ENCODE measurements at places on chromosomes 4 and X.

DNA sequence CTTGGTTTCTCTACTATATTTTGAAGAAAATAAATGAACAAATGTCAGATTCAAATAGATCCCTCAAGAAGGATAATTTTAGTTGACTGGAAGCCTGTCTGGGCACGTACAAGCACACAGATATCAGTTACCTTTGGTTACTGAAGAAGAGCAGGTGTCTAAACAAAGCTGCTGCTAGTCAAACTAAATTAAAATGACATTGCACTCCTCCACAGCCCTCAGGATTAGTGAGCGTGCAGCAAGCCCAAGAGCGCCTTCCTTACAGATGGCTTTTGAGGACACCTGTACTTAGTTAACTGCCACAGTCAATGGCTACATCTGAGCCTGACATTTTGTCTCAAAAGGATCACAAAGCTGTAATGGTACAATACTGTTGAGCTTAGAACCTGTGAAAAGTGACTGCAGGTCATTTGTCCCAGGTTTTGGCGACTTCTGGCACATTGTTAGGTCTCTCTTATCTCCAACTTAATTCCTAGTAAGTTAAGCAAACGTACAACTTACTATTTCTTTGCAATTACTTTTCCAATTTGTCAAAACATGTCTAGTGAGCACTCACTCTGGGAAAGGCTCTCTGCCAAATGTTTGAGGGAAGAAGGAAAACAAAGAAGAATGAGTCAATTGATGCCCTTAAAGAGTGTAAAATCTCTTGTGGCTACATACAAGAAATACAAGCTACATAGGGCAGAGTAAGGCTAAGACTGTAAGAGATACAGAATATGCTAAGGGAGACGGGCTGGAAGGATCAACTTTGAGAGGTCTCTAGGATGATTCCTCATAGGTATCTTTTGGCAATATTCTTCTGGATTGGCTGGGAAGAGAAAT, 25.6 kb upstream of the DAPP1 start:
- no peak for DNase-seq

- no peak for DNase-seq
Measured at GRCh38 chrX:54482839-54483593, 13.0 kb downstream of the FGD1 start.

- no peak for DNase-seq
Measured at GRCh38 chr4:168743601-168744000, 246.7 kb downstream of the PALLD start.

- DNase-seq: no peak
Measured at GRCh38 chr4:132299841-132300240, 849.3 kb upstream of the PCDH10 start.

- no peak for DNase-seq
Measured at GRCh38 chr4:105246712-105247111, 100.0 kb downstream of the TET2 start.

DNA sequence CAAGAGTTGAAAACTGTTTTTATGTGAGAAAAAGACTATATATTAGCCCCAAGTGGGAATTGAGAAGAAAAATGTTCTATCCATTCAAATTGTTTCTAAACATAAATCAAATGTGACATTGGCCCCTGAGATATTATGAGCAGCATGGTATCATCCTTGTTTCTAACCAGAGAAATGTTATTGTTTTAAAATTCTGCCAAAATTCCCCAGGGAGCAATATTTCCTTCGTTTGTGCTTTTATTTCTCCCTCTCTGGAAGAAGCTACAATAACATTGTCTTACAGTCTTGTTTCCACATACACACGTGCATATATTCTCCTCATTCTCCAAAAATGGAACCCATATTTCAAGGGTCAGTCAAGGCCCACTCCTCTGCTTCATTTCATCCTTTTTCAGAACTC, 46.7 kb downstream of the MAGEB17 start:
- DNase-seq: no peak

DNA sequence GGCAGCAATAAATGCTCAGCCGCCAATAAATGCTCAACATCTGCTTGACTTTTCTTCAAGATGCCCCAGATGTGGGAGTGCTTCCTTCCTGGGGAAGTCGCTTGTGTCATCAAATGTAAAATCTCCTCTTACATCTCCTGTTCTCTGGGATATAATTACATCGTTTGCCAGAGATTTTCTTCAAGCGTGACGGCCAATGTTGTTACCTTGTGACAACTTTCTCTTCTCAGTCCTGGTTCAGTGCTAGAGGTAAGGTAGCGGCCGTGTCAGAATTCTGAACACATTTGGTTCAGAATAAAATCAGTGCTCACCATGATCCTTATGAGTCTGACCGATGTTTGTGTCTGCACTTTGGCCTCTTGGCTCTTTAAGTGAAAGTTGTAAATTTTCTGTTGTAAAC, 102.5 kb downstream of the ASMT start:
- DNase-seq: no peak

DNA sequence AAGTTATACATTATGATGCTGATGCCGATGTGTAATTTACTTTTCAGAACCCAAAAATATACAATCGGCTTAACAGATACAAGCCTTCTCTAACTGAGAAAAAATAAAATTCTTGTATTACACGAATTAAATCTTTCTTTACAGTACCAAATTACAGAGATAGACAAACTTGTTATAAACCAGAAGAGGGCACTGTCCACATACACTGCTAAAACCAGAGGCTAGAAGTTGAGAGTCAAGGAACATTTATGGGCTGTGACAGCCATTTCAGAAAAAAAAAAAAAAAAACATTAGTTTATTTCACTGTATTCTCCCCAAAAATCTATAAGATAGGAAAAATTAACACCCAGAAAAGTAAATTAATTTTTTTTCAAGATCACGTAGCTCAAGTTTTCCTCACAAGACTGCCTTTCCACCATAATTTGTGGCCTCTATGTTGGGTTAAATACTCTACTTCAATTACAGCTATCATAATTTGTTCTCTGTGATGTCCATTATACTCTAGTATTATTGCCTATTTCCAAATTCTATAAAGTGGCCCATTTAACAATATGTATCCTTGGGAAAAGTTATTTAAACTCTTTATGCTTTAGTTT, 12.0 kb downstream of the EREG start:
- DNase-seq: no peak

GRCh38 chrX:7139202-7140081, 8.1 kb upstream of the STS start:
- DNase-seq: no peak

- no peak for DNase-seq
Measured at GRCh38 chrX:19750783-19751467, 136.5 kb downstream of the SH3KBP1 start.

GRCh38 chr4:187357821-187358220, 634.2 kb upstream of the FAT1 start:
- no peak for DNase-seq

DNA sequence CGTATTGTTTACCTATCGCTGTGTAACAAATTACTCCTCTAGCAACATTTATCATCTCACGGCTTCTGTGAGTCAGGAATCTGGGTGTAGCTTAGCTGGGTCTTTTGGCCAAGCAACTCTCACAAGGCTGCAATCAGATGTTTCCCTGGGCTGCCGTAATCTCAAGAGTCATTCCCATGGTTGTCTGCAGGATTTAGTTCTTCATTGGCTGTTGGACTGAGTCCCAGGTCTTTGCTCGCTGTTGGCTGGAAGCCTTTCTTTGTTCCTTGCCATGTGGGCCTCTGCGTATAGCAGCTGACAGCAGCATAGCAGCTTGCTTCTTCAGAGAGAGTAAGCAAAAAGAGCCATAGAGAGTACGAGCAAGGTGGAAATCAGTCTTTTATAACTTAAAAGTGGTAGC, 16.8 kb downstream of the POLR2B start:
- DNase-seq: no peak

Data from stimulated activated CD4-positive, alpha-beta T cell treated with anti-CD3 and anti-CD28 coated beads, Interleukin-1b, Interleukin-23, amount 100 ng/mL, for 1 hour (primary cell).